ENCODE measurements at places on chromosomes 7 and 10.

DNA sequence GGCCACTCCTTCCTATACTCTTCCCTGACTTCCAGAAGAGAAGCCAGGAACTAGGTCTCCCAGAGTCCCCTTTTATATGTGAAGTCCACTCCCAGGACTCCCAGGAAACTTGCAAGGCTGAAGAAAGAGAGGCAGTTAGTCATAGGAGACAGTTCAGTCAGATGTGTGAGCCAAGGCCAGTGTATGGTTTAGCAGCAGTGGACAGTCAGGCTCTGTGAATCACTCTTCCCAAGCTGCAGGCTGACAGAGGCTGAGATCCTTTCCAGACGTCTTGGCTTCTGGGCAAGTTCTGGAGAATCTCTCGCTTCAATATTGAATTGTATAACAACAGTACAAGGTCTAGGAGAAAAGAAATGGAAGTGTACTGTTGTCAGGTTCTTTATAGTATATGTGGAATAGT, 26.9 kb downstream of the BLVRA start:
- peak; percentile 60 for DNase-seq

- no peak for DNase-seq
These were observed 581 bp downstream of the PTPRZ1 start for GRCh38 chr7:121873289-121874194.

DNA sequence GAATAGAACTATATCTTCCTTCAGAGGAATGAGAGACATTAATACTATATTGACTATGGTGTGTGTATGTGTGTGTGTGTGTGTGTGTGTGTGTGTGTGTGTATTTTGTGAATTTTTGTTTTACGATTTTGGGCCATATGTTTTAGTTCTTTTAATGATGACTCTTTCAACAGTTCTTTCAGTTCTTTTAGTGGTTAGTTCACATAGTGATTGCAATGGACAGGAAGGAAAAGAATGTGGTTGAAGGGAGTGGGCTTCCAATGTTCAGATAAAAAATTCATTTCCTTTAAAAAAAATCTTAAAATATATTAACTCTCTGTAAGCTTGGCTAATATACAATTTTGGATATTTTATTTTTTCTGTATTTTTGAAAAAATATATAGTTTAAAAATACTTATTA, 315.7 kb upstream of the DGKB start:
- no peak for DNase-seq

DNA sequence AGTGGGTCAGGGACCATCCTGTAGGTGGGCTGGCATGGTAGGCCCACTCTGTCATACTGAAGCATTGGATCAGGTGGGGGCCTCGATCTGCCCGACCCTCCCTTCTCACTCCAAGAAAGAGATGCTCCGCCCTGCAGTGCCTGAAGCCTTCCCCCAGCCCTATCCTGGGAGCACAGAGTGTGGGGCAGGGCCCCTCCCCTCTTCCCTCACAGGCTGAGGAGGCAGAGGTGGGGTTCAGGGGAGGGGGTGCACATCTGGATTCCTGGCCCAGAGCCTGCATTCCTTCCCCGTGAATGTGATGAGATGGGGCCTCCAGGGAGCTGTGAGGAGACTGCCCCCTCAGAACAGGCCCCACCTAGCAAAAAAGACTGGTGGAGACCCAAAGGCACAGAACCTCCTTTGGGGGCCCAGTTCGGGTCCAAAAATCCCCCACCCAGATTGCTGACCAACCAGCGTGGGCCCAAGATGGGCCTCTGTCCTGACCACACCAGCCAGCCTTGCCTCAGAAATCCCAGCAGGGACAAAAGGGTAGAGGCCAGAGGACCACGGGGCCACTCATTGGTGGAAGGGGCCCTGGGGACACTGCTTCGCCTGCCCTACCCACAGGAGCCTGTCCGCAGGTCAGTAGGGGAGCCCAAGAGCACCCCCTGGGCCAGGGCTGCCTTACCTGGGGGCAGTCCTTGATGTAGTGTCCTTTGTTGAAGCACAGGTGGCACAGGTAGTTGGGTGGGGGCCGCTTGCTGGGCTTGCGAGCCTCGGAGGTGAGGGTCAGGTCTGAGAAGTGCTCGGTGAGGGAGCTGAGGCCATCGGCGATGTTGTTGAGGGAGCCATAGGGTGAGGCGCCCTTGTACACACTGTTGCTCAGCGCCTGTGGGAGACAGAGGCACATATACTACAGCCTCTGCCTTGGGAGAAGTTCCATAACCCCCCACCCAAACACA, 13.3 kb downstream of the ZCCHC24 start:
- no peak for DNase-seq

DNA sequence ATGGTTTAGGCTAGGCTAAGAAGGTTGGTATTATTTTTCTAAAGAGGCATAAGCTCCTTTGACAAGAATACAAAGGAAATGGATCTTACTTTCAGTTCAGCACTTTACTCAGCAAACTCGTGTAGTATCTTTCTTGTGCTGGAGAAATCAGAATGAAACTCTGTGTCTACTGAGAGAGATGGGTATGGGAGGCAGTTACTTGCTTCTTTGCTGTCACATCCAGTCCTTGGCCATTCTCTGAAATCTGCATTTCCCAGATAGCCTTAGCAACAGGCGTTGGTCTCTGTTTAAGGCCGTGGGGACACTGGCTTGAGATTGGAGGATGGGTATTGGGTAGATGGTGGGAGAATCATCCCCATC, 180.5 kb downstream of the NRP1 start:
- DNase-seq: no peak

GRCh38 chr7:98617051-98617959, at the start of gene NPTX2:
TSS of gene NPTX2 (plus strand) at chr7:98617285. CDS start at chr7:98617462, 177 bp downstream.
- no peak for DNase-seq

DNA sequence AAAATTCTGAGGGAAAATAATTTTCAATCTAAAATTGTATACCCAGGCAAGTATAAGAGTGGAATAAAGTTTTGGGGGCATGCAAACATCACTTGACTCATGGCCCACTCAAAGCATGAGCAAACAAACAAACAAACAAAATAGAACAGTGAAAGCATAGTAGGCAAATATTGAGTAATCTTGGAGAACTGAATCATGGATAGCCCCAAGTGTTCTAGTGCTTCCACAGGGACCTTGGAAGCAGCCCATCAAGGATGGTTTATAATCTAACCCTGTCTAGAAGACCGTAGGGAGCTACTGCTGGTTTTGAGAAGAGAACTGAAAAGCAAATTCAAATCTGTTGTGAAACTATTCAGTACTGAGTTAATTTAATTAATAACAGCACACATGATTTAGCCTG, 22.1 kb downstream of the POLR3A start:
- no peak for DNase-seq

GRCh38 chr10:86205306-86206239, 161.0 kb downstream of the GRID1 start:
- DNase-seq: no peak

- no peak for DNase-seq
These were observed 12.5 kb downstream of the PSAP start for GRCh38 chr10:71838264-71839211.

DNA sequence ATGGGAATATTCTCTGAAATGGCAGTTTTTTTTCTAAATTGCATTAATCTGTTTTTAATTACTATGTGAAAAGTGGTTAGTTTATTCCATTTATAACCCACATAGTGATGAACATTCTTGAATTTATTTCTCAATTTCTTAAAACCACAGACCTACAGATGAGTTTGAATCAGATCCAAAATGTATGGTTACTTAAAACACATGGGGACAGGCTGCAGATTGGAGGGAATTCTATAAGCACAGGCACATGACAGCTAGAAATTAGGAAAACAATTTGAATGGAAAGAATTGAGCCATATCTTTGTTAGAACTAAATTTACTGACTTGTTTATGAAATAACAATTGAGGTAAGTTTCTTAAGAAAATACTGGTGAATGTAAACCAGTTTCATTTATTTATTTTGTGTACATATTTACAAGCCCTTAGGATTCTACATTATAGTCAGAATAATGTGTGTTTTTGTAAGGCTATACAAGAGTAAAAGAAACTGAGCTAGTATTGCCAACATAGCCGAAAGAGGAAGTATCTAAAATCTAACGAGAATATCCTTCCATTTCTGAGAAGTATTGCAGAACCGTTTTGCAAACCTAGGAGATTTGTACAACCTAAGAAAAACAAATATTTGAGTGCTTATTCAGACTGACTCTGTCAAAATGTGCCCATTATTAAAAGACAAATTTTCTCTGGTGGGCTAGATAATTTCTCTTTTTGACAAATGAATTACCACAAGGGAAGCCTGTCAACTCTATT, 434.3 kb upstream of the SEMA3D start:
- DNase-seq: no peak

DNA sequence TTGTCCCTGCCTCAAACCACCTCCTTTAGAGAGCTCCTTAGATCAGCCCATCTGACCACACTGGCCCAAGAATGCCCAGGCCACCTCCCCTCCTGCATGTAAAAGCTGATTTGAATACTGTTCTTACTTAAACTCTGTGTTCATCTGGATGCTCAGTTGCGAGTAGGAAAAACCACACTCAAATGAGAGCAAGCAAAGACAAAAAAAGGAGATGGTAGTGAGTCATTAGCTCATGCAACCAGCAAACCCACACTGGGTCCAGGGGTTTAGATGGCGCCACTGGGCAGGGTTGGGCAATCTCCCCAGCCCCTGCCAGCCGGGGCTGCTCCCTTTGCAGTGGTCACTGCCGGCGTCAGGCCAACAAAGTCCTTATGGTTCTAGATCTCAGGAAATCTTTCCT, 32.7 kb downstream of the TSPAN15 start:
- no peak for DNase-seq

DNA sequence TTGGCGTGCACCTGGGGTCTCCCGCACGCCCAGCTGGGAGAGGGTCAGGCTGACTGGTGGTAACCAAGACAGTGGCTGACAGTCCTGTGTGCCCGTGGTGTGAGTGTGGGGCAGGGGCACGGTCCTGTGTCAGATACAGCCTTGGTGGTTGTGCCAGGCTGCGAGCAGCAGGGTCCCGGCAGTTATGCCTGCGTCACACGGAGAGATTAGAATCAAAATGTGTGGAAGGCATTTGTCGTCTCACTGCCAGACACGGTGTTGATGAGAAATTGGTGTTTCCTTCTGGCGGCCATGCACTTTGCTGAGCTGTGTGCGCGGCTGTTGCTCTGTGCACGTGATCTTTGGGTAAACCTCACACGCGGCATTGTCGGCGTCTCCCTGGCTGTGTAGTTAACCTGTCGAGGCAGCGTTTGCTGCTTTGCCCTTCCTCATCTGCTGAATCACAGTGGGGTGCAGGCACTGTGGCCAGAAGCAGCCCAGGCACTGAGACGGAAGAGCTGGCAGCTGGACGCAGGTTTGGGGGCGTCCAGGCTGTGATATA, 87.7 kb downstream of the NKX6-2 start:
- no peak for DNase-seq

DNA sequence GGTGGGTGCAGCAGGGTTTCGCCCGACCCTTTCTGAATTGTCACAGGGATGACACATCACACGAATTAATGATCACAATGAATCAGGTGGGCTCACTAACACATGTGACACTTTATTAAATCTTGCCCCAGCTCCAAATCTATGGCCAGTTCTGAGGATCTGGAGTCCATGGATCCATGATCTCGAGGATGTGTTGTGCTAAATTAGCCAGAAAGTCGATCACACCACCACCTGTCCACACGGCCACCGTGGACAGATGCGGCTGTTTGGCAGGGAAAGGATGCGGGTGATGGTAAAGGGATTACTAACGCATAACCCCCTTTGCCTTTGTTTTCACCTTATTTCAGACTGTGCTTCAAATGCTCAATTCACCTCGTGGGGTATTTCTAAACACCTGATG, 96.4 kb downstream of the COBL start:
- no peak for DNase-seq

DNA sequence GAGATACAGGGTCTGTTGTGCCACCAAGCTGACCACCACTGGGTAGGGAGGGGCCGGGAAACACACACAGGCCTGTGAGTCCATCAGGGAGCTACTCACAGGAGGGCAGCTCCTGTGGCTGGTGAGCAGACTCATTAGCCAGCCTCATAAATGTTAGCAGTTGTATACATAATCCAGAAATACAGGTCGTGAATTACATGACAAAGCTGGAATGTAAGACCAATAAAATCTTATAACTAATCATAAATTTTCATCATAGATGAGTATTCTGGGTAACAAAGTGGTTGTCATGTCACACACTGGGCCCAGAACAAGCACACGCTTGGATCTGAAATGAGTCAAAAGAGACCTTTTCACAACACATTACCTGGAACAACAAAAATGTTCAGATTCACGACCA, 642.6 kb upstream of the AUTS2 start:
- no peak for DNase-seq

- no peak for DNase-seq
These were observed 252.3 kb downstream of the SNX10 start for GRCh38 chr7:26543951-26544350.

Data from AG04450 (cell line).